ENCODE measurements at places on chromosomes 4 and X.

DNA sequence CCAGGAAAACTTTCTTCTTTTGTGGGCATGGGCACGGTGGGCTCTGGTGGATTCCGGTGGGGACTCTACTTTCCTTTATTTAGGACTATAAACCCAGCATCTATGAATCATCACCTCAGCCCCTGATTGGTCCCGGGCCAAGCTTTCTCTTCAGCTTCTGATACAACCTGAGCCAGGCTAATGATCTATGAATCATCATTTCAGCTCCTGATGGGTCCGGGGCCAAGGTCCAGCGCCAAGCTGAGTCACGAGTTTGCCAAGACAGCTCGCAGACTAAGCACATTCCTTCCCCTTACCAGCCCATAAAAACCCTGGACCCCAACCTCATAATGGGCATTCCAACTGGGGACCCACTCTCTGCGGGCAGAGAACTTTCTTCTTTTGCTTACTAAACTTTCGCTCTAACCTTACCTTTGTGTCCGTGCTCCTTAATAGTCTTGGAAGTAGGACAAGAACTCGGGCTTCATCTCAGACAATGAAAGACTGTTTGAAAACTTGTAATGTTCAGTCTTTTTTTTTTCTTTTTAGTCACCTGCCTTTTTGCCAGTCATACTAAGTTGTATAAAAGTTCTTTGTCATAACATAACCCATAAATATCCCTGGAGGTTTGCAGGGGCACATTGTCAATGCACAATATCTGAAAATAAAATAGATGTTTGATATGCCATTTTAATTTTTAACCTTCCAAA lies 904.9 kb upstream of the EPHA5 start:
- DNase-seq, result no peak

- no peak for DNase-seq
Observed at GRCh38 chr4:78766026-78766425, 10.1 kb upstream of the BMP2K start.

DNA sequence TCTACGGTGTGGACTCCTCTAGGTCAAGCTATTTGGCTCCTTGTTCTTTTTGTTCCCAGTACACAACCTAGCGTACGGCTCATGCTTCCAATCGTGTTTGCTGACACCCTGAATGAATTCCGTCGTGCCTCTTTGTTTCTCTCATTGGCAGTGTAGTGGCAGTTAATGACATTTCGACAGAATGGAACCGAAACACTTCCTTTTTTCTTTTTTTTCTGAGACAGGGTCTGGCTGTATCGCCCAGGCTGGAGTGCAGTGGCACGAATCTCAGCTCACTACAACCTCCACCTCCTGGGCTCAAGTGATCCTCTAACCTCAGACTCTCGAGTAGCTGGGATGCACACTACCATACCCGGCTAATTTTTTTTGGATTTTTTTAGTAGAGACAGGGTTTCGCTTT lies 113.3 kb upstream of the ATP6AP2 start:
- DNase-seq, result no peak

DNA sequence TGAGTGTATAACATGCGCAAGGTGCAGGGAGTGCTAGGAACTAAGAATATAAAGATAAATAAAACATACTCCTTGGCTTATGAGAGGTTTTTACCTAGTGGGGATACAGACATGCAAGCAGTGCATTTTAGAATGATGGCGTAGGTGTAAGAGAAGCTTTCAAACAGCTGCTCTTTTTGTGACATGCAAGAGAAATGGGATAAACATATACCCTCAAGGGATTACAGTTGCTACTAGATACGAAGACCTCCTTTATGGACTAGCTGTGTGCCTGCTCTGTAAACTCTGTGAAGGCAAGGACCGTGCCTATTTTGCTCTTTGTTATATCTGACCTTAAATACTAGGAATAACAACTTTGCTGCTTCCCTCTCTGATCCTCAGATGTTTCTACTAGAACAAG lies 39.0 kb upstream of the SLITRK4 start:
- no peak for DNase-seq

DNA sequence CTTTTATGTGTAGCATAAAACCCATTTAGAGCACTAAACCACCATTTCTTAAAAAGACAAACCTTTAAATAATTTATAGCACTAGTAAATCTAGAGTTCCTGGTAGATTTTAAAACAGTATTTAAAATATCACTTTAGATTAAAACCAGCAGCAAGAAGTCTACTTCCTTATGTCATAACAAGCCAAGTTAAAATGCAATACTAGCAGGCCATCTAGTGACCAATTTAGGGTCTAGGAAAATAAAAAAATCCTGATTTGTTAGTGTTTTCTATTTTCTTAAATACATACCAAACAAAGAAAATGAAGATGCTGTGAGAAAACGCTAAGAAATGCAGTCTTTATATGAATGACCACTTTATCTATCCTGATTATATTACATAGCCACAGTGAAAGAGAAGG lies 53.9 kb downstream of the PAPSS1 start:
- DNase-seq, result no peak

DNA sequence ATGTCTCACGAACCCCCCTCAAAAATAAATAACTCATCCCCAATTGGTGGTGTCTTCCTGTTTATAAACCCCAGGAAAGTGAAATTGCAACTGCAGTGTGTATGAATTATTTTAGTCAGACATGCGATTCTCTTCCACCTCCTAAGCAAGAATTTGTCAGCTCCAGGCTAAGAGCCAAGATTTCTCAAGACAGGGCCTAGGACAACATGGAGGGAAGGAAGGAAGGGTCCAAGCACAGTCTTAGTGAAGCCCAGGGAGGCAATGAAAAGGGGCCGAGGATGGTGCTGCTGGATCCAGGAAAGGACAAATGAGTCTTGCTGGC lies 20.0 kb downstream of the SH3KBP1 start:
- DNase-seq, result no peak

- no peak for DNase-seq
Observed at GRCh38 chrX:80334583-80334982, 85.7 kb upstream of the TENT5D start.

DNA sequence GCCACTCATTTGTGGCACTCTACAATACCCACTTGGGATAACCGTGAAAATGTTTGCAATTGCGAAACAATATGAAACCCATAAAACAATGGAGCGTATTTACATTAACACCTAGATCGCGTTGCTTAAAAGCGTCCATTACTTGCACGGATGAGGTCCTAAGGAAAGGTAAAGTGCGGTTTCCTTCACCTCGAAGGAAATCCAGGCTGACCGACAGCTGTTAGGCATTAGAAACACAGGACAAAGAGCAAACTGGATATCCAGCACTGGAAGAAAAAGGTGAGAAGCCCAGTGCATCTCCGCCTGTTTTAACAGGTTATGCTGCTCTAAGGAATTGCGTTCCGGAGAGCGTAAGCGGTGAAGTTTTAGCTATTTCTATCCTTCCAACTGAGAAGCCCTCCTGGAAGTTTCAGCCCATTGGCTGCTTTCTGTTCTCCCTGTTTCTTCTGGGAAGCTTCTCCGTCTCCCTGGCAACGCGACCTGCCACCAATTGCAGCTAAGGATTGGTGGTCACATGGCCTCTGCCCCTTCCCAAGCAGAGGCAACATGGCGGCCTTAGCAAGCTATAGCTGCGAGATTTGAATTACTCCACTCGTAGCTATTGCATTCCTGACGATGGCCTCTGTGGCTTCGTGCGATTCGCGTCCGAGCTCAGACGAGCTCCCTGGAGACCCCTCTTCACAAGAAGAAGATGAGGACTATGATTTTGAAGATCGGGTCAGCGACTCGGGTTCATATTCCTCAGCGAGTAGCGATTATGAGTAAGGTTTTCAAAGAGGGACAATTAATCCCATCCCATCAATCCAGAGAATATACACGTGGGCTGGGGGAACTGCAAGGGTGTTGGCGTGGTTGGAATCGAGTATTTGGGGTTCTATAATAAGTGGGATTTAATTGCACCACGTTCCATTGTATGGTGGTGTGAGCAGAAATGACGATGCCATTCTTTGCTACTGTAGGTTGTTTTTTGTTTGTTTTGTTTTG lies at the start of gene INTU:
TSS of gene INTU (plus strand) at position 538 of the 984 bp plus-strand sequence. CDS start at position 616, 78 bp downstream.
- peak; percentile 69 for DNase-seq

Measured in DMS79 (cell line).